ENCODE measurements at places on chromosomes 7 and 10.
A peak's percentile ranks its signal among the peaks of the same experiment; 100 is the strongest.

- no peak for ATAC-seq
These were observed 344.9 kb upstream of the CHRM2 start for GRCh38 chr7:136523571-136523970.

GRCh38 chr10:11602358-11602757 lies 9.1 kb downstream of the USP6NL start:
- ATAC-seq, result peak; percentile 80

DNA sequence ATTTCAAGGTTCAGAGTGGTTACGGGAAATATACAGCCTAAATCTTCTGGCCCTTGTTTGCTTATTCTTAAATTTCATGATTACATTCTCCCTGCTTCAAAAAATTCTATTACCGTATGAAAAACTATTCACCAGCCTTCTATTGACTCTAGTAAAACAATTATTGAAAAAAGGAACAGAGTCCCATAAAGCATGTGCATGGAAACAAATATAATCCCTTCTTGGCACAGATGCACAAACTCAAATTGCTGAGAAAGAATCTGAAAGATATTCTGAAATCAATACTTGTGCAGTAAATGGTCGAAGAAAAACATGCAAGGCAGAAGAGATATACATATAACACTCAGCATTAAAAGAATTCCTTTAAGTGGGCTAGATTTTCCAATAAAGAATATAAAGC lies 83.6 kb downstream of the LRRN3 start:
- ATAC-seq, result no peak

GRCh38 chr10:107442035-107442505 lies 277.6 kb upstream of the SORCS1 start:
- peak; percentile 74 for ATAC-seq

DNA sequence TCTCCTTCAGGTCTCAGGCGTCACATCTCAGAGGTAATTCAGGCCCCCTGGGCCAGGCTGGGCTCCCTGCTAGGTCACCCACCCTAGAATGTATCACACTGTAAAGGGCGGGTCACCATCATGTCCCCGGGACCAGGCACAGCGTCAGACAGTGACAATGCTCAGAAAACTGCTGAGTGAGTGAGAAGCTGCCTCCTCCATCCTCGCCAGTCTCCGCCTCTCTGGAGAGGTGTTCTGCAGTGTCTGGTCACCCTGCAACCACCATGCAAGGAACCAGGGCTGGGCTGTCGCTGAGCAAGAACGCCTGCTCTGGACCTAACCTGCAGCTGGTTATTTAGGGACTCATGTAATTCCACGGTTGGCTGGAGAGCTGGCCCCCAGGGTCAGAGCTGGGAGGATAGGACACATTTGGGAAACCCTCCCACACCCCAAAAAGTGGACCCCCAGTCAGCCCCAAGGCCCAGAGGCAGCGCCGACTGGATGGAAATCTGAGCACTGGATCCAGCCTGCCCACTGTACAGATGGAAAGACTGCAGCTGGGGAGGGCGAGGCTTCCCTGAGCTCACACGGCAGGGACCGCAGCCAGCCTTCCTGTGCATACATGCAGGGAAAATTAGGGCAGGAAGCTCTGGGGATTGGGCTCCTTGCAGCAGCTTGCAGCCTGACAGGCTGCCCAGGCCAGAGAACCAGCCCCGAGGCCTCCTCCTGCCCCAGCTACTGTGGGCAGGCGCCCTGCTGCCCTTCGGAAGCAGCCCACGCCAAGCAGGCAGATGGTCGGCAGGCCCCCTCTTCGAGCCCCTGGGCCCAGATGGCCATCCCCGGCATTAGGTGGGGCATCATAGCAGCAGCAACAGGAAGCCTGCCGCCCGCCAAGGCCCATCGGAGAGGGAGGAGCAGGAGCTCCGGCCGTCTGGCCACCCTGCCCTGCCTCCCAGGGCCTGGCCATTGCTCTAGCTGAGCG lies 105.4 kb upstream of the ZMIZ1 start:
- no peak for ATAC-seq

DNA sequence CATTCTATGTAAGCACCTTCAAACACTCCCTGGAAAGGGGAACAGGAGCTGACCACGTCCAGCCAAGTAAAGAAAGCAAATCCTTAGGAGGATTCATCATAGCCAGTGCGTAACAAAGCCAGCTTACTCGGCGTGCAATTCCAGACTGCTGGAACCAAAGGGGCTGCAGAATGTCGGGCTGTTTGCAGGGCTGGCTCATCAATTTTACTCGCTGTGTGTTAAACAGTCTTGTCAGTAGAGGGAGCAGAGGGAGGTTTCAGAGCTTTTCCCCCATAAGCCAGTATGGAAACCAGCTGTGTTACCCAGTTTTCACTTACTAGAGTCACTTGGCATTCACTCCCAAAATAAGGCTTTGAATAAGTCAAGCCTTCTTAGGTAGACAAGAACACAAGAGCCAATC lies 127.1 kb downstream of the KMT2E start:
- ATAC-seq, result no peak

GRCh38 chr10:76558996-76559891 lies 1078.4 kb downstream of the KCNMA1 start:
- ATAC-seq, result no peak

Data from stimulated activated memory B cell treated with anti-CD40 and anti-IgM and Interleukin-4, amounts not matched to agents 10 μg/mL and 1 μg/mL and 100 μg/mL, for 72 hours (primary cell).